ENCODE measurements at places on chromosomes 3 and 15. TPM values are rescaled to one million over a fixed set of nuclear protein-coding genes. Genes with fewer than 3 reads are reported as not detected.

- DNase-seq, result no peak
Observed at GRCh38 chr3:112042842-112043280, 8.3 kb downstream of the TMPRSS7 start.

GRCh38 chr3:198051836-198052235 lies 91.8 kb downstream of the LMLN start:
- DNase-seq, result no peak

GRCh38 chr3:194320744-194321243 lies 30.3 kb downstream of the CPN2 start:
- no peak for DNase-seq

DNA sequence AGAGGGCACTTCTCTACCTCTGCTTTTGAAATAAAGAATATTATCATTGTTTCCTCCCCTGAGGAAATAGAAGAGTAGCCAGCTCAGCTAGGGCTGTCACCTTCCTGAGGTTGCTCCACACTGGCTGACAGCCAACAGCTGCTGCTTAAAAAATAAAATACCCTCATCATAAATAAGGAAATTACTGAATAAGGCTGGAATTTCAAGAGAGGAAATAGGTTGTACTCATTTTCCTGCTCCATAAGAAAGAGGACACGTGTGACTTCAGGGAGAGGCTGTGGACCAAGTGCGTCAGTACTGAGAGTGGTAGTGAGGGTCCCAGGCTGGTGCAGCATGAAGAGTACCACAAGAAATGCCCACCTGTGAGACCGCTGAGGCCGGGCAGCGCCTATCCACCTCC lies 8.1 kb upstream of the C2CD4B start:
- DNase-seq, result no peak

DNA sequence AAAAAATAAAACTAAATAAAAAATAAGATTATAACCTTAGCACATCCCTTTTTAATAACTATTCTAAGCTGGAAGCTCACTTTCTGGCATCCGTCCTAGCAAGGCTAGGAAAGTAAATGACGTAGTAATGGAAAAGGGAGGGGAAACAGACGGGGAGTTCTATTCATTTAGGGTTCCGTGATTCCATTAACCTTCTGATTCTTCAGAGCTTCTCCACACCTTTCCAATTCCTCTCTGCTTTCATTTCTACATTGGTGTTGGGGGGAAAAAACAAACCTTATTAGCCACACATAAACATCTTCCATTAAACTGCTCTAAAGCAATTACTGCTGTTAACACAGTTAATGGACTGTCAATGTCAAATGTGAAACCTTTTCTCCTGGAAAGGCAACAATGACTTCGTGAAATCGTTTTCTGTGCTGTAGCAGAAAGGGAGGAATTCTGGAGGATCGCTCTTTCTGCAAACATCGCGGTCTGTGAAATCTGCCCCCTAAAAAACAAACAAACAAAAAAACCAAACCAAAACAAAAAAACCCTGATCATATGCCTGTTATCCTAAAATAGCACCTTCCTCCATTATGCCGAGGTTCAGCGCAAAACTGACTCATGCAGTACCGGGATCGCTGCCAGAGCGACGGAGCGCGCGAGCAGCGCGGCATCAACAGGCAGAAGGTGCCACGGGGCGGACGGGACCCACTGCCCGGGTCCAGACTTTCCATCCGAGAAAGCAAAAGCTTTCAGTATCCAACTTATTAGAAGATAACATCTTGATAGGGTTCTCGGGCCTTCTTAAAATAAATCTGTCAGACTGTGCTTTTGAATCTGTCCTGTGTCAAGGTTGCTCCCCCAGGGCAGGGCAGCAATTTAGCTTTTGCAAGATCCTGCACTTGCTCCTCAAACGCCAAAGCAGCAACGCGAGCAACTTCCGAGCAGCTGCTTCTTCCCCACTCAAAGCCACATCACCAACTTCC lies 156.2 kb downstream of the FGF12 start:
- peak; percentile 79 for DNase-seq

DNA sequence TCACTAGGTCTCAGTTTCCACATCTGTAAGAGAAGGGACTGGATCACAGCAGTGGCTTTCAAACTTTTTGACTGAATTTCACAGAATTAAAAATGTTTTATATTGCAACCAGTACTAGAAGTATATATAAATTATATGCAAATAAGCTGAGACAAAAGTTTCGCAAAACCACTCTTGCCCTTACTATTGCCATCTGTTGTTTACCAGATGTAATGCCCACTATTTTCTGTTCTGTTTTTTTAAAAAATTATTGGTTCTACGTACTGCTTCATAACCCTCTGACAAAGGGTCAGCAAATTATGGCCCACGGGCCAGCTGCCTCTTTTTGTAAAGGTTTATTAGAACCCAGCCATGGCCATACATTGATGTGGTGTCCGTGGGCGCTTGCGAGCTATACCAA lies 44.8 kb downstream of the PDIA5 start:
- no peak for DNase-seq

GRCh38 chr15:47711655-47712054 lies 5.7 kb upstream of the SEMA6D start:
- DNase-seq, result no peak

GRCh38 chr3:122004991-122005565 lies 17.0 kb downstream of the ILDR1 start:
- DNase-seq, result peak; percentile 43

DNA sequence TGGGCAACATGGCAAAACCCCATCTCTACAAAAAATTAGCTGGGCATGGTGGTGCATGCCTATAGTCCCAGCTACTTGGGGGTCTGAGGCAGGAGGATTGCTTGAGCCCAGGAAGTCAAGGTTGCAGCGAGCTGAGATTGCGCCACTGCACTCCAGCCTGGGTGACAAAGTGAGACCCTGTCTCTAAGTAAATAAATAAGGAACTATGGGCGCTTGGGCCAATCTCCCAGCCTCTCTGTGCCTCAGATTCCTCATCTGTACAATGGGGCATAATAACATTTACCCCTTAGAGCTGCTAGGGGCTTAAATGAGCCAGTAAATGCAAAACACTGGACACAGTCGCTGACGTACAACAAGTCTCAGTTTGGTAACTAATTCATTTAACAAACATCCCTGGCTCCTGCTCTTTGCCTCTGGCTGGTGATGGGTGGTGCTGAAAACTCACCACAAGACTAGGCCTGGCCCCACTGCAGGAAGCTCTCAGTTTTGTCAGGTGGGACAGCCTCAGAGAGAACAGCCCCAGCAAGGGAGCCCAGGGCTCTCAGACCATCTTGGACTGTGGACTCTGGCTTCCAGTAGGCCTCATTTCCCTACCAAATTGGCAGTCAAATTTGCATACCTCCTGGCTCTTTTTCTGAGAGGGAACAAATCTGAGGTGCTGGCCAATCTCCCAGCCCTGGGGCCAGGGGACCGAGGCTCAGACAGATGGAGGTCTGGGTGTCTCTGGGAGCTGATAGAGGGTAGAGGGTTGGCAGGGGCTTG lies 6.4 kb upstream of the TBC1D2B start:
- no peak for DNase-seq

- DNase-seq, result peak; percentile 46
Observed at GRCh38 chr3:151156618-151157216, 46.3 kb downstream of the GPR171 start.

DNA sequence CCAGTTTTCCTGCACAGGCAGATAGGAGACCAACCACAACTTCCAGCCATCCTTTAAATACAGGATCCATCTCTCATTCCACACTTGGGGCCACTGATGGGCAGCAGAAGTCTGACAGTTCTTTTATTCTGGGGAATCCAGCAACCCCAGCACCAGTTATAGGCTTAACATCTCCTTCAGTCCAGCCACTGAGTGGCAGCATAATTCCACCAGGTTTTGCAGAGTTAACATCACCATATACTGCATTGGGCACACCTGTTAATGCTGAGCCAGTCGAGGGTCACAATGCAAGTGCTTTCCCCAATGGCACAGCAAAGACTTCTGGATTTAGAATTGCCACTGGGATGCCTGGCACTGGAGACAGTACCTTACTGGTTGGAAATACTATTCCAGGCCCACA lies 2.9 kb downstream of the NPAP1 start:
- no peak for DNase-seq

DNA sequence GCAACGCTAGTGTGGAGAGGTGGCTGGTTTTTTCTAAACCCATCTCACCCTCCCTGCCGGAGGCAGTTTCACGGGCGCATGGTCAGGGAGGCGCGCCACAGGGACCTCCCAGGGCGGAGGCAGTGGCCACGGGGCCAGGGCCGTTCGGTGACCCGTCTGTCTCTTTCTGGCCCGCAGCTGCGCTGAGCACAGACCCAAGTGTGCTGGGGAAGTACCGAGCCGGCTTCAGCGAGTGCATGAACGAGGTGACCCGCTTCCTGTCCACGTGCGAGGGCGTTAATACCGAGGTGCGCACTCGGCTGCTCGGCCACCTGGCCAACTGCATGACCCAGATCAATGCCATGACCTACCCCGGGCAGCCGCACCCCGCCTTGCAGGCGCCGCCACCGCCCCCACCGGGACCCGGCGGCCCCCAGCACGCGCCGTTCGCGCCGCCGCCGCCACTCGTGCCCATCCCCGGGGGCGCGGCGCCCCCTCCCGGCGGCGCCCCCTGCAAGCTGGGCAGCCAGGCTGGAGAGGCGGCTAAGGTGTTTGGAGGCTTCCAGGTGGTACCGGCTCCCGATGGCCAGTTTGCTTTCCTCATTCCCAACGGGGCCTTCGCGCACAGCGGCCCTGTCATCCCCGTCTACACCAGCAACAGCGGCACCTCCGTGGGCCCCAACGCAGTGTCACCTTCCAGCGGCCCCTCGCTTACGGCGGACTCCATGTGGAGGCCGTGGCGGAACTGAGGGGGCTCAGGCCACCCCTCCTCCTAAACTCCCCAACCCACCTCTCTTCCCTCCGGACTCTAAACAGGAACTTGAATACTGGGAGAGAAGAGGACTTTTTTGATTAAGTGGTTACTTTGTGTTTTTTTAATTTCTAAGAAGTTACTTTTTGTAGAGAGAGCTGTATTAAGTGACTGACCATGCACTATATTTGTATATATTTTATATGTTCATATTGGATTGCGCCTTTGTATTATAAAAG lies 1.8 kb downstream of the HES1 start:
- DNase-seq, result peak; percentile 55

- DNase-seq, result peak; percentile 28
Observed at GRCh38 chr15:85168642-85169173, 187.1 kb downstream of the PDE8A start.

GRCh38 chr15:58770519-58770856 lies 614 bp upstream of the MINDY2 start:
- DNase-seq, result no peak

DNA sequence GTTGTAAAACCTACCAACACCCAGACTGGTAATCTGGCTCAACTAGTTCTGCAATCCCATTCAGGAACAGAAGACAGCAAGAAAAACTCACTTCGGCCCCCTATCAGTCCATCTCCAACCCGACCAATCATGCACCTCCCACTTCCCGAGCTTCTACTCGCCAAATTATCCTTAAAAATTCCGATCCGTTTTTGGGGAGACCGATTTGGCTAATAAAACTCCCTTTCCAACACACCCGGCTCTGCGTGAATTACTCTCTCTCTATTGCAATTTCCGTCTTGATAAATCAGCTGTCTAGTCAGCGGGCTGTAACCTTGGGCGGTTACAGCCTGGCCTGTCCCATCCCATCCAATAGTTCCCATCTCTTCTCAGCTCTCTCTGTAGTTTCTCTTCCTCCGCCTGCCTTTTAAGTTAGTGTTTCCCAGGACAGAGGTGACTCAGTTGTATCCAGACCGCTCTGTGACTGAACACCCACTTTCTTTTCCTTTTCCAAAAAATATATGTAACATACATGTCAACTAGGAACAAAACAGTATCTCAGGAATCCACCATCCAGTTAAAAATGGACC lies 780 bp upstream of the ACAD9 start:
- DNase-seq, result no peak

DNA sequence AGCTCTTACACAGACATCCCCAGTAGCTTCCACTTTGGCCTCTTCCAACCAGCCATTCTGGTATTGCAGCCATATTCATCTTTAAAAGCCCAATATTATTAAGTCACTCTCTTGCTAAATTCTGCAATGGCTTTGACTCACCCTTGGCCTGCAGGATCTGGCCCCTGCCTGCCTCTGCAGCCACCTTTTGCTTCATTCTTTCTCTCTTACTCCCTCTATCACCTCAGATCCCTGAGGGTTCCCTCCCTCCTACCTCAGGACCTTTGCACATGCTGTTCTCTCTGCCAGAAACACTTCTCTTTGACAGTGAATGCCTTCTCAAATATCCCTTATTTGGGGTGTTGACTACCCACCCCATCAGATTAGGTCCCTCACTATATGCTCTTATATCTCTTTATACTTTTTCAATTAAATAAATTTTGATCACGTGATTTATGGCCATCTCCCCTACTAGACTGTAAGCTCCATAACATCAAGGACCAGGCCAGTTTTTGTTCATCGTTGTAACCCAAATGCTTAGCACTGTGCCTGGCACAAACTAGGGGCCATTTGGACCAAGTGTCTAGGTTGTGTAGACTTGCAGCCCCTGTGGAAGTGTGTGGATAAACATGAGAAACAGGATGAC lies 32.3 kb upstream of the UBE2Q2 start:
- DNase-seq, result no peak

GRCh38 chr3:176087066-176087697 lies 1110.1 kb downstream of the TBL1XR1 start:
- no peak for DNase-seq

- no peak for DNase-seq
Observed at GRCh38 chr3:27487383-27487782, 3.2 kb upstream of the SLC4A7 start.

DNA sequence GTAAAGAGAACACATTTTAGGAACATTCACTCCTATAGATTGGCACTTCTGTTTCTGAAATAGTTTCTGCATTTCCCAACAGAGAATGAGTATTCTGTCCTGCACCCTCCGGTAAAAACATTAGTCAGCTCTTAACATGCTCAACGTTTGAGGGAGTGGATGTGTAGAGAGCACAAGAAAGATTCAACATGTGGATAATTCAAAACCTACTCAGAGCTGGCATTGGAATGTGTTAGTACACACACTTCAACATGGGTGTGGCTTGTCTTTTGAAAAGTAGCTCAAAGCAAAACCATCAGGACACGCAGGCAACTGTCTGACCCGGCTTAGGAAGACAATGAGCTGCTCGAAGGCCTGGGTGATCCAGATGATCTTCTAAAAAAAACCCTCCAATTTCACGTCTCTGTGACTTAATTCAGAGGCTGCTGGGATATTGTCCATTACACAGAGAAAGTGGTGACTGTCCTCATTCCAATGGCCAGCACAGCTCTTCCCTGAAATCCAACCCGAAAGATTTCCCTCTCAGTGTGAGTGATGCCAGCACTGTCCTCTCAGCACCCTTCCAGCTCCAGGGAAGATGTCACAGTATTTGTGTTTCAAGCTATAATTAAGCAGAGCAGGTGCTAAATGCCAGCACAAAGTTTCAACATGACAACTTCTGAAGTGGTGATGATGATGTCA lies 18.1 kb downstream of the FBN1 start:
- no peak for DNase-seq

The CNTN3 gene
- 42.7 TPM for polyA plus RNA-seq

The GOLGA6A gene
- 0.50 TPM for polyA plus RNA-seq

The ESYT3 gene
- polyA plus RNA-seq, result 40.9 TPM

The PAK6 gene
- 8.2 TPM for polyA plus RNA-seq

The TRPC1 gene
- polyA plus RNA-seq, result 13.8 TPM

The PLCD1 gene
- 41.3 TPM for polyA plus RNA-seq

The GPR149 gene
- not detected for polyA plus RNA-seq

The CHRD gene
- polyA plus RNA-seq, result 17.9 TPM

The CASR gene
- polyA plus RNA-seq, result 0.13 TPM
